ENCODE measurements at places on chromosomes 4 and X.

DNA sequence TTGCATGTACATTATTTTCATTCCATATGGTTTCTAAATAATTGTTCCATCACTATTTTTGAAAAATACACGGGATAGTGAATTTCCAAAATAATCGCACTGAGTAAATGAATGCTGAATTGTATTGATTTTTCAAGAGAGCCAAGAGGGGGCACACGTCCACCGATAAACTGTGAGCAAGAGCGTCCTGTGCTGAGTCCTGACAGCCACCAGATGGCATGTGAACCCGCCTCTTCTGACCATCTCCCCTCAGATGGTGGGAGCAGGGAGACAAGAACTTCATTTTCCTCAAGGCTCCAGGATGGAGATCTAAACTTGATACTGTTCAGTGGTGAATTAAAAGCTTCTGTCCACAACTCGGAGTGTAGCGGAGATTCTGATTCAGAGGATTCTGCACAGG, 30.6 kb upstream of the IL9R start:
- DNase-seq, result no peak

DNA sequence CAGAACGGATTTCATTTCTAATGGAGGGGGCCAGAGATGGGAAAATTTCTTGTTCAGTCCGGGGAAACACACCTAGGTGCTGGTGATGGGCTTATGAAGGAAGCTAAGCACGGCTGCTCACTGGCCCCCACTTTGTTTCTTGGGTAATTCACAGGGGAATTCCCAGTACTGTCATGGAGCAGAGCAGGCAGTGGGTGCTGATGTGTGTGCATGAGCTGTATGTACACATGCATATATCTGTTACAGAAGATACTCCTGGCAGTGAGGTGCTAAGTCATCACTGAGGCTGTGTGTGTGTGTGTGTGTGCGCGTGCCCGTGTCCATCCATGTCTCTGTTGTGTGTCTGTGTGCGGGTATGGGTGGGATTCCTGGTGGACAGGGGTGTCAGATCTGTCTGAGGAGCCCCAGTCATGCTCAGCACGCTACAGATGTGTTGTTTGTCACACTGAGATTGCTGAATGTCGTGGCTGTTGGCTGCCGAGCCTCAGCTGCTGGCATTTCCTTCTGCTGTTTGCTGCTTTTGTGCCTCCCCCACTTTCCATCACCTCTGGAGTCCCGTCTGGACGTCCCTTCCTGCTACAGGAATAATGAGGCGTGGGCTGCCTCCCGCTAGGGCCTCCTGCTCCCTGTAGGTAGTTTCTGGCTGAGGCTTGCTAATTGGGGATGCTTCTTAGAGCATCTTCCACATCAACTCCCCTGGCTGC, 53.3 kb downstream of the JADE1 start:
- no peak for DNase-seq

DNA sequence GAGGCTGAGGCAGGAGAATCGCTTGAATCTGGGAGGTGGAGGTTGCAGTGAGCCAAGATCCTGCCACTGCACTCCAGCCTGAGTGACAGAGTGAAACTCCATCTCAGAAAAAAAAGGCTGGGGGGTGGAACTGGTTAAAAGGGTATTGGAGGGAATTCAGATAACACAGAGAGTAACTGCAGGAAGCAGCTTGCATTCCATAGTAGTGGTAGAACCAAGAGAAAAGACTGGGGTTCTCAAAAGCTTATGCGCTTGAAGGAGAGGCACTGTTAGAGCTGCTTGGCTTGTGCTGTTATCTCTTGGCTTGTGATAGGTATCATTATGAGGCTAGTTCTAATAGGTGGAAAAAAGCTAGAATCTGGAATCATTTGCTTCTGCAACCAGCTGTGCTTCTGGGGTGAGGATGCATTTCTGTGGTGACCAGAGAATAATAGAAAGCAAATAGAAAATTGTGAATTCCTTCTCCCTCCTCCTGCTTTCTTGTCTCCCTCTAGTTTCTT, 91.2 kb upstream of the ELOVL6 start:
- no peak for DNase-seq

GRCh38 chr4:53916431-53916889, 147.9 kb downstream of the CHIC2 start:
- DNase-seq, result no peak

GRCh38 chrX:40107291-40108161, 9.8 kb upstream of the BCOR start:
- DNase-seq, result no peak

DNA sequence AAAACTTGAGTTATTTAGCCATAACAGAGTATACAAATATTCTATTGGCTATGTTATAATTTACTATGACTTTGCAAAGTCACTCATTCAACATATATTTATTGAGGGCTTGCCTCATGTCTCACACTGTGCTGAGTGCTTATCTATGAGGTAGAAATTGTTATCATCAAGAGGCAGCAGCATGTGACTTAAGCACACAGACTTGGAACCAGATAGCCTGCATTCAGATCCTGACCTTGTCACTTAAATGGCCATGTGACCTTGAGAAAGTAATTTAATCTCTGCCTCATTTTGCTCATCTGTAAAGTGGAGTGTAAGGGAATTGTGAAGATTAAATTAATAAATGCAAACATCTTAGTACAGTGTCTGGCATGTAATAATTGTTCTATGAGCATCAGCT, 10.1 kb upstream of the EXOSC9 start:
- no peak for DNase-seq

DNA sequence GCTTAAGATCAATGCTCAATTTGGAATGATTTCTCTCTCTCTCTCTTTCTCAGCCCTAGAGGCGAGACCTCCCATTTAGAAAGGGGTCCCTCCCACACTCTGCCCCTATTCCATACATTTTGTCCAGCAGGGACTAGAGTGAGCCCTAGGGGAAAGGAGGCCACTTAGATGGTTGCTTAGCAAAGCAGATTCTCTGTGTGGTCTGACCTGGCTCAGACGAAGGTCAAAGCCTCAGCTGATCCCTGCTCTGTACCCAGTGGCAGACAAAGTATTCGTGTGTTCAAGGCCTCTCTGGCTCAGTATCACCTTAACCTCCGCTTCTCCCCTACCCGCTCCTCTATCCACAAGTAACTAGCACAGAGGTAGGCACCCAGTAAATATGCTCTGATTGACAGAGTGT, 78.4 kb downstream of the HPRT1 start:
- DNase-seq, result no peak

GRCh38 chrX:70998411-70999027, 67.6 kb upstream of the SLC7A3 start:
- no peak for DNase-seq

DNA sequence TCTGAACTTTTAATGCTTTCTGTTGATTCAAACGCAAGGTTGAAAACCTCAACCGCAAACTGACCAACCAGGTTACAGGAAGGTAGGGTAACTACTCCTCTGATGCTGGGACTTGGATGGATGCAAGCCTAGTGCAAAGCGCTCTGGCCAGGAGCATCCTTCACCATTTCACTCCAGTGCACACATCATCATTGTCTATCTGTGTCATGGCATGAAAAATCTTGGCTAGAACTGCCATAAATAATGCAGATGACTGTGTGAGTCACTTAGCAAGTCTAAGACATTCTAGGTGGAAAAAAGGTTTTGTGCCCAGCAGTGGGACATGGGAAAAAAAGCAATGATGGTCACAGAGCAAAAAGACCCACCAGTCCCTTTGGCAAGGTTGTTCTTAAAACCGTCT, 10.9 kb downstream of the ADGRA3 start:
- DNase-seq, result no peak

DNA sequence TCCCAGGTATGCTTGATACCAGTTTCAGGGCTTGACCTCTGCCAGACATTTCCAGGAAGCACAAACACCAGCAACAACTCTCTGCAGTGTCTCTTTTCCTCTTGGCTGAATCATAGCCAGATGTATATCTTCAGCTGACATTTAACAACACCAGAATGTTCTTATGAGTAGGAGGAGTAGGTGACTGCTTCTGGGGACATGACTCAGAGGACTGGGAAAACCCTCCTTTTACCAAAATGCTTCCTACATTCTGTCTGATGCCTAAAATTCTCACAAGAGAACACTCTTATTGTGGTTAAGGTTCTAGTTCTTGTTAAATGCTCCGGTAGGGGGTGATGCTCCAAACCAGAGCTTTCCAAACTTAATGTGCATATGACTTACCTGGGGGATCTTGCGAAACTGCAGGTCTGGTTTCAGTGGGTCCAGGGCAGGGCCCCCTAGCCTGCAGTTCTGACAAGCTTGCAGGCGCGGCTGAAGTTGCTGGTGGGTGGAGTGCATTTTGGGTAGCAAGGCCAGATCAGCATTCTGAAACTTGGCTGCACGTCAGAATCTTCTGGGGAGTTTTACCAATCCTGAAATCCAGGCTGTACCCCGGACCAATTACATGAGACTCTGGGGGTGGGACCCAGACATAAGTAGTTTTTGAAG, 329.3 kb upstream of the RPS6KA3 start:
- DNase-seq, result no peak

DNA sequence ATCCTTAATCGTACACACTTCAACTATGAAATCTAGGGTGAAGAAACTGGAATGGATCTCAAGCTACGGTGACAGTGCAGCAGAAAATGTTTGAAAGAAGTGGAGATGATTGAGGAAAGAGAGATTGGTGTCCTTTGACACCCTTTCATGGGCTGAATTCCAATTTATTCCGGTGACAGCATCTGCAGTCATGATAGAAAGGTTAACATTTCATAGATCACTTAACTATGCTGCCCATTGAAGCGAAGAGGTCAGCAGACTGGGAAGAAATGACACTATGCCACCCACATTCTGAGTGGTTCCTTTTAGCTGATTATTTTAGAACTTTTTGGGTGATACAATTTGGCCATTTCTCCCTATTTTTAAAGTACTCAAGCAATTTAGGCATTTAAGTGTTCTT, 82.3 kb downstream of the DNAAF6 start:
- no peak for DNase-seq

DNA sequence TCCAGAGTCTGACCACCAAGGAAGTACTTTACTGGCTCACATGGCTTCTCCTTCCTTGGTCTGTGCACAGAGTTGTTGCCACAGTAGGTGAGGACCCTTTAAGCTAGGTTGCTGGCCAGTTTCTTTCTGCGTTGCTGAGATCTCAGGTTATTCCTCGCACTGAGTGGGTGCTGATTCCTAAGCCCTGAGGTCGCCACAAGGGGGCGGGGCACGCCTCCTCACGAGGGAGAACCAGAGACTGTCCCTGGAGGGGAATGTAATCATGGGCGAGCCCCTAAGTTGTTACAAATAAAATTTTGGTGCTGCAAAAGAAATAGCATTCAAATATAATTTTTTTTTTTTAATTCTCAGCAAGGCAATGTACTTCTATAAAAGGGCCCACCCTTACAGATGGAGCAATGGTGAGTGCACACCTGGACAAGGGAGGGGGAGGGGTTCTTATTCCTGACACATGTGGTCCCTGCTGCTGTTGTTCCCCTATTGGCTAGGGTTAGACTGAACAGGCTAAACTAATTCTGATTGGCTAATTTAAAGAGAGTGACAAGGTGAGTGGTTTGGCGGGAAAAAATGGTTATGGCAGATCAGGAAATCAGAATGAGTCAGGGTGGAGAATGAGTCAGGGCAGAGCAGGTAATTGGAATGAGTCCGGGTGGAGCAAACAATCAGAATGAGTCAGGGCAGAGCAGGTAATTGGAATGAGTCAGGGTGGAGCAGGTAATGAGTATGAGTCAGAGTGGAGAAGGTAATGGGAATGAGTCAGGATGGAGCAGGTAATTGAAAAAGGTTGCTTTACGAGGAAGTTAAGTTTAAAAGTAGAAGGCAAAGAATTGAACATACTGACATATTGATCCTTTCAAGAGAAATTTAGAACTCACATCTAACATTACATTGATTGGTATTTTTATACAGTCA, 107.5 kb downstream of the VSIG4 start:
- DNase-seq, result no peak

DNA sequence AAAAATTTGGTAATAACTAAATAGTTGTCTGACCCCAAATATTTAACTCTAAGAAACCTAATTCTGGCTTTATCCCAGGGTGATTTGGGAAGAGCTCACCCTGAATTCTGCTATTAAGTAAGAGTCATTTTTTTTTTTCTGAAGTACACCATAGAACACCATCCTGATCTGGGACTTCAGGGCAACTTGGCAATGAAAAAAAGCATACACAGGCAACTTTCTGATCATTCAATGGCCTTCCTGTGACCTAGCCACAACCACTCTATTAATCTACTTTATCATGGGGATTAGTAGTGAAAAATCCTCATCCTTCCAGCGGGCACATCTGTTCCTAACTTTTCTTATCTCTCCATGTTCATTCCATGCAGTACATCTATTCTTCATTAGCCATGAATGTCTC, 333.2 kb upstream of the MAD2L1 start:
- DNase-seq, result no peak

GRCh38 chrX:19720236-19720635, 167.2 kb downstream of the SH3KBP1 start:
- no peak for DNase-seq

- no peak for DNase-seq
These were observed 52.1 kb downstream of the NDST3 start for GRCh38 chr4:118086344-118086743.

DNA sequence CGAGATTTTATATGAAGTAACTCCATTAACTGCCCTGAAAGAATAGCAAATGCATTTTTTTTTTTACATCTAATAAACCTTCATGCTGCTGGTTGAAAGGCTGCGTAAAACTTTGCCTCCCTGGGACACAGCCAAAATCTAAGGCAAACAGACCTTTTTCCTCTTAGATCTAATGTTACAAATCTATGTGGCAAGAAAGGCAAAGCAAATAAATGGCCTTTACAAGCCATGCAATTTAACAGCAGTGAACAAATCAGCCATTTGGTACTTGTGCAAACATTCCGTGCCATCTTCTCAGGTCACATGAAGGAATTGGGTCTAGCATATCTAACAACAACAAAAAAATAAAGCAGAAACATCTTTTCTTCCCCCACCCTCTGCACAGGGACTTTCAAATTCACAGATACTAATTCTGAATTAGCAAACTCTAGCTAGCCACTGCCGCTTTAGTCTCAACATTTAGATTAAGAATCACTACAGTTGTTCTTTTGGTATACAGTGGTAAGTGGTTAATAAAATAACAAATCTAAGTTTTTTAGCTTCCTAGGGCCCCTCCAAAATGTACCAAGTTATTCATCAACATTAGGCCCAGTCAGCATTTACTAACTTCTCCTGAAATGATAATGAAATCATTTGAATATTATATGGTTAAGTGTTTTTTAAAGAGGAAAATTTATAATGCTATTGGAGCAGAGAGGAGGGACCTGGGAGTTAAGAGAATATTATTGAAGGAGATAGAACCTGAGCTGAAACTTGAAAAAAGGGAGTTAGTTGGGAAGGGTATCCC, 593.8 kb downstream of the SMARCA1 start:
- no peak for DNase-seq

DNA sequence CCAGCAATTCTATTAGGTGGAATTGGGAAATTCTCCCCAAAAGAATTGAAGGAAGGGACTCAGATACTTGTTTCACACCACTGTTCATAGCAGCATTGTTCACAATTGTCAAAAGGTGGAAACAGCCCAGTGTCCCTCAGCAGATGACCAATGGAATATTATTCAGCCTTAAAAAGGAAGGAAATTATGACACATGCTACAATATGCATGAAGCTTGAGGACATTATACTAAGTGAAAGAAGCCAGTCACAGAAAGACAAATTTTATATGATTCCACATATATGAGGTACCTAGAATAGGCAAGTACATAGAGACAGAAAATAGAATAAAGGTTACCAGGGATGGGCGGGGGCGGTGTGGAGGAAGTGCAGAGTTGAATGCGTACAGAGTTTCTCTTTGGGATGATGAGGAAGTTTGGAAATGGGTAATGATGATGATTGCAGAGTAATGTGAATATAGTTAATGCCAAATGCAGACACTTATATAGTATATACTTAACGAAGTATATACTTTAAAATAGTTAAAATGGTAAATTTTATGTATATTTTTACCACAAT, 29.6 kb downstream of the DOCK11 start:
- DNase-seq, result no peak

All from esophagus squamous epithelium (tissue), 5 donors.